ENCODE measurements at places on chromosomes 2 and 18.

- no peak for DNase-seq
These were observed 589.2 kb upstream of the LRRTM1 start for GRCh38 chr2:80893711-80894110.

DNA sequence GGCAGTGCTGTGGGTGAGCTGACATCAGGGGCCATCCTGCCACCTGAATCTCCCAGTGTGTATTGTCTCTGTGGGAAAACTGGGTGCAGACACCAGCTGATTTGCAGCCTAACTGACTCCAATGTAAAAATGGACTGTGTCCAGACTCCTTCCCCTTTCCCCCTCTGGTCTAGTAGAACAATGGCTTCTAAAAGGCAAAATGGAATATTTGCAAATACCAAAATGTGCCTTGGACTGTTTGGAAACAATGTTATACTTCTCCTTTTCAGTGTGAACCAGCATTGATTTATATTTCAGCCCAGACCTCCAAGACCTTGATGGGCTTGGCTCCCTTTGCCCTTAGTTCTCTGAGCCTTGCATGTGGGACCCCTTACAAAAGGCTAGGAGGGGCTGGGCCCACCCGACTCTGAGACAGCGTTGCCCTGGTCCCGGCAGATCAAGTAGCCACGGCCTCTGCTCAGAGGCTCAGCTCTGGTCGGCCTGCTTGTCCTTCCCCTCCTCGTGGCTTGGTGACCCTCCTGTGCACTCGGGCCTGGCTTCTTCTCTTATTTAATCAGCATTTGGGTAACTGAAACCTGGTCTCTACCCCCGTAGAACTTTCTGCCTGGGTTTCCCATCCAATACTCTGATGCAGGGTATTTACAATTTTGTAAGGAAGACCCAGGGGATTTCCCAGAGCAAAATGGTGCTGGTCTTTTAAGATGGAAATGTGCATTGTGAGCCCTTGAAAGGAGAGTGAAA, 18.0 kb upstream of the ACKR3 start:
- no peak for DNase-seq

GRCh38 chr2:216142540-216142939, 33.4 kb downstream of the XRCC5 start:
- no peak for DNase-seq

GRCh38 chr2:6780765-6781274, 84.9 kb downstream of the CMPK2 start:
- no peak for DNase-seq

GRCh38 chr2:35337922-35338321, 1017.7 kb upstream of the CRIM1 start:
- DNase-seq, result no peak

DNA sequence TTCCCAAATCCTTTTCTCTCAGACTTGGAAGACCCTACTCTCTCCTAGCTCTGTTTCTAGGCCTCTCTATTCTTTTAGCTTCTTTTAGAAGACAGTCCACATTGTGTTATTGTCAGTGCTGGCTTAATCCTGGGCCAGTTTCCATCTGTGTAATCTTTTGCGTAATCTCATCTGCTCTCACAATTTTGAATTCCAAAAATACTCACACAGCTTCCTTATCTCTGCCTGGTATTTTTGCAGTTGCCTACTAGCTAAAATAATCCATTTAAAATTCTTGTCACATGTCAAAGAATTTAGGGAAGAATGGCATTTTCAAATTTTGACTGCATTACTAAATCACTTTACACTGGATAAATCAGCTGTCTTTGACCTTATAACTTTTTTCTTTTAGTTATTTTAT, 200.6 kb upstream of the MEX3C start:
- no peak for DNase-seq
